ENCODE measurements at places on chromosomes 2 and 18.

GRCh38 chr18:36283448-36283847, 14.1 kb upstream of the FHOD3 start:
- DNase-seq = no peak

DNA sequence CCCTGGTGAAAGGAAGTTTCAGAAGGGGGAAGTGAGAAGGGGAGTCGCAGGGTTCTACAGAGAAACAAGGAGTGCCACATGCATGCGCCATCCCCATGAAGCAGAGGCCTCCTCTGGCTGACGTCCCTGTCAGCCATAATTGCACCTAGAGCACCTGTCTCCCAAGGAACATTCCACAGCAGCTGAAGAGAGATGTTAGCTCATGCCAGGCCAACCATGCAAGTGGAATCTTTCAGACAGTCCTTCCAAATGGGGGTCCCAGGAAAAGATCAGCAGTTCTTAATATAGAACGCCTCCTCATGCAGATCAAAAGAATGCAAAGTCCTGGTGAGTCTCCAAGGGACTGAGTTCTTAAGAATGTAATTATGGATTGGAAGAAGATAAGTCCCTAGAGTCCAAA, 29.6 kb downstream of the MRO start:
- no peak for DNase-seq

GRCh38 chr2:29106980-29107388, 8.2 kb upstream of the CLIP4 start:
- no peak for DNase-seq

DNA sequence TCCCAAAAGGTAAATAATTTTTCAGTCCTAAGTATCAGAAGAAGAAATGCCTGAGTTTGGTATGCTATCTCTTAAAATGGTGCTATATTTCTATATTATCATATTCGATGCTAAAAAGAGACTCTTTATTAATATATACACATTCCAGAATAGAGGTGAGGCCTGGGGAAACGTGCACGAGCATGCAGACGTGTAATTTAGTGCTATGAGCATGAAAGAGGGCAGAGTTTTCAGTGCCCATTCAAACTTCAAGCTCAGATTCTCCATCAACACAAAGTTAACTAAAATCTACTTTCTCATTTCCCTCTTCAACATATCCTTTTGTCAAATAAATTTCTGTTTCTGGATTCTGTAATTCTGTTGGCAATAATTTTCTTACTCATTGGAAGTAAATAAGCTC, 5.7 kb upstream of the COBLL1 start:
- no peak for DNase-seq

- DNase-seq = peak; percentile 78
Observed at GRCh38 chr2:190648289-190649034, 421 bp upstream of the NAB1 start.
